ENCODE measurements at places on chromosomes 12 and 14.

DNA sequence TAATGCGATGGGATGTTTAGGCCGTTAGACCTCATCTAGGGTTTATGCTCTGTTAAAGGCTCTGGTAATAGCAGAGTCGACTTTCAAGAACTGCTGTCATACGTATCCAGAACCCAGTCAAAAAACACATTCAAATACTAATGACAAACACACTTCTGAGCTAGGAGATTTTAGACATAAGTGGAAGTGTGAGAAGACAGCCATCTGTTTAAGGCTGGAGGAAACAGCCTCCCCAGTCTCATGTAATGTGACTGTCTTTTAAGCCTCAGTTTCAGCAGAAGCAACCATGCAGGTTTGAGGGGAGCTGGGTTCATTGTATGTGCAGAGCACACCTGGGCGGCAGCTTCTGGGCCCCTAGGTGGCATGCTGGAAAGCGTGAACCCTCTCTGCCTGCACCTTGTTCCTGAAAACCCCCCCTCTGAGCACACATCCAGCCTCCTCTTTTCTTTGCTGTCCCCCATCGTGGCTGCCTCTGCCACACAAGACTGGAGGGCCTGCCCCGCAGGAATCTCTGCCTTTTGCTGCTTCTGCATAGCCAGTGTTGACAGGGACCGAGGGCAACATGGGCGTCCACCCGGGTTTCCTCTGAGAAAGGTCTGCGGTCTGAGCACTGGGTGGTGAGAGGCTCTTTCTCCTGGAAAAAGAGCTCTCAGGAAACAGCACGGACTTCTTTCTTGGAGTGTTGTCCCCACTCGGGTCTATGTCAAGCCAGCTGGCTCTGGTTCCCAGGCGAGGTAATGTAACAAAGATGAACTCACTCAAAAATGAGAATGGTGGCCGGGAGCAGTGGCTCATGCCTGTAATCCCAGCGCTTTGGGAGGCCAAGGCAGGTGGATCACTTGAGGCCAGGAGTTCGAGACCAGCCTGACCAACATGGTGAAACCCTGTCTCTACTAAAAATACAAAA, 11.6 kb downstream of the WNT5B start:
- DNase-seq, result no peak

- DNase-seq, result no peak
Observed at GRCh38 chr12:118055144-118055557, 5.8 kb downstream of the WSB2 start.

- no peak for DNase-seq
Observed at GRCh38 chr12:42893803-42894202, 304.3 kb upstream of the PRICKLE1 start.

GRCh38 chr12:95208678-95209077, 8.6 kb downstream of the FGD6 start:
- no peak for DNase-seq

DNA sequence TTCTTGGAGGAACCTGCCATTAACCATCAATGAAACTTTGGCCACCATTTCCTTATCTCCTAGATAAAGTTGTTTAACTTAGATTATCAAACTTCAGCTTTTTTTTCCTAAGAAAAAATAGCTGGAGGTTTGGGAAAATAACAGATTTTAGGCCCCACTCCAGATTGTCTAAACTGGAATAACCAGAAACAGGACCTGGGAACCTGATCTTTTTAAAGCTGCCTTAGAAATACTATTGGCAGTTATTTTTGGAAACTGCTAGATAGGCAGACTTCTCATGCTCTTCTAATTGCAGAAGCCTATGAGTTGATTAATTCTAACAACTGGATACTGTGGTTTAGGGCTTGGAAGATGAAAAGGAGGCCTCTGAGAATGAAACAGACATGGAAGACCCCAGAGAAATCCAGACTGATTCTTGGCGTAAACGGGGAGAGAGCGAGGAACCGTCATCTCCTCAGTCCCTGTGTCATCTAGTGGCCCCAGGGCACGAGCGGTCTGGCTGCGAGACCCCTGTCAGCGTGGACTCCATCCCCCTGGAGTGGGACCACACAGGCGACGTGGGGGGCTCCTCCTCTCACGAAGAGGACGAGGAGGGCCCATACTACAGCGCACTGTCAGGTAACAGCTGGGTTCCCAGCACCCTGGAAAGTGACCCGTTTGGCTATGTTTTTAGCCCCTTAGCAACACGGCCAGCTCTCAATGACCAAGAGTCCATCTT, 80.2 kb downstream of the ESR2 start:
- DNase-seq, result no peak

DNA sequence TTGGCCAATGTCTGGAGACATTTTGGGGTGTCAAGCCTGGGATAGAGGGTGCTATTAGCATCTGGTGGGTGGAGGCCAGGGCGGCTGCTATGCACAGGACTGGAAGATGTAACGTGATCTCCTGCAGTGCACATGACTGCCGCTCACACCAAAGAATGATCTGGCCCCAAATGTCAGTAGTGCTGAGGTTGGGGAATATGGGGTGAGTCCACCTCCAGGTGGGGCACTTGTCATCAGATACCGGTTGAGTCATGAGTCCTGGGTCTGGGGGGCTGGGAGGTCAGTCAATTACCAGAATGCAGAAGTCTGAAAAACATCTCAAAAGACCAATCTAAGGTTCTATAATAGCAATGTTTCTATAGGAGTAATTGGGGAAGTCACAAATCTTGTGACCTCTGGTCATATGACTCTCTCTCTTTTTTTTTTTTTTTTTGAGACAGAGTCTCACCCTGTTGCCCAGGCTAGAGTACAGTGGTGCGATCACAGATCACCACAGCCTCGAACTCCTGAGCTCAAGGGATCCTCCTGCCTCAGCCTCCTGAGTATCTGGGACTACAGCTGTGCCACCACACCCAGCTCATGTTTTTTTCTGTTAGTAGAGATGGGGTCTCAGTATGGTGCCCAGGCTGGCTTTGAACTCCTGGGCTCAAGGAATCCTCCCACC, 6.0 kb upstream of the SDSL start:
- DNase-seq, result no peak

DNA sequence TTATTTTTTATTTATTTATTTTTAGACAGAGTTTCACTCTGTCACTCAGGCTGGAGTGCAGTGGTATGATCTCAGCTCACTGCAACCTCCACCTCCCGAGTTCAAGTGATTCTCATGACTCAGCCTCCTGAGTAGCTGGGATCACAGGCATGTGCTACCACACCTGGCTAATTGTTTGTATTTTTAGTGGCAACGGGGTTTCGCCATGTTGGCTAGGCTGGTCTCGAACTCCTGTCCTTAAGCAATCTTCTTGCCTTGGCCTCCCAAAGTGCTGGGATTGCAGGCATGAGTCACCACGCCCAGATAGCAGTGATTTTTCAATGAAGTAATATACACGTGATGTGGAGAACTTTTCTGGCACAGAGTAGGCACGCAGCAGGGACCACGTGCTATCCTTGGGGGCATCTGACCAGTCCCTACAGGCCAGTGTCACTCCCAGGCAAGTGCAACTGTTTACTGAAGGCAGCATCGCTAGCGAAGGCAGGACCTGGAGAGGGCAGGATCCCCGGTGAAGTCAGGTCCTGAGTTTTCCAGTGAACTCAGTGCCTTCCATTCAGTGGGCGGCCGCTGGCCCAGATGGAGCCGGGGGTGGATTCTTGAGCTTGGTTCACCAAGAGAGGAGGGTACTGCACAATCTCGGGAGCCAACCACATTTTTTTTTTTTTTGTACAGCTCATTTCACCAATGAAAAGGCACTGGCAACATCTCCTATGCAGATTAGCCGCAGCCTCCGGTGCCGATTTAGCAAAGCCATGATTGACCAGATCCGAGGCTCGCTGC, 11.1 kb upstream of the CLMN start:
- DNase-seq, result no peak

DNA sequence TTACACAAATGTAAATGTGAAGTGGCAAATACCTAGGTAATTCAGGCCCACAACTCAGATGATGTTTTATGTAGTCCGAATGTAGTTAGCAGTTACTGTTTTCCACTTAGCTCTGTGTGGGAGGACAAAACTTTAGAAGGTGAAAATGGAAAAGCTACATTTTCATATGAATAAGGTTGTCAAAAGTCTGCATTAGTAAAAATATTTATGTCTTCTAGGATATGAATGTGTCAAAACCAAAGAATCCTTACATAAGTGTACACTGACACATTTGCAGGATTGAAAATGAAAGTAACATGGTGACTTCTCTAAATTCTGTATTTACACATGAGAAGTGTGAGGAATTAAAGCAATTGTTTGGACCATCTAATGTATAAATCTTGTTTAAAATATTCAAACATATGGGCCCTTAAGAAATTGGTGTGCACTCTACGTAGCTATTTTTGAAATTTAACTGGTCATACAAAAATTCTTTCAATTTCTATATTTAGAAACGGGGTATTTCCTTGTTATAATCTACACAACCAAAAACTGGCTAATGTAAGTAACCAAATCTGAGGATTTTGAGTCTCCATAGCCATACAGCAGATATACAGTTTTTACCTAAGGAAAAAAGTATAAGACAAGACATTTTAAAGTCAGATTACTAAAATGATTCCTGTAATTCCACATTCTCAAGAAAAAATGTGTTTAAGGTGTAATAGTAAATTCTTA, 5.4 kb downstream of the CDKN1B start:
- no peak for DNase-seq

GRCh38 chr14:90742729-90743128, 73.5 kb downstream of the TTC7B start:
- DNase-seq, result no peak

GRCh38 chr14:67584978-67585377, 15.1 kb downstream of the PIGH start:
- DNase-seq, result no peak

DNA sequence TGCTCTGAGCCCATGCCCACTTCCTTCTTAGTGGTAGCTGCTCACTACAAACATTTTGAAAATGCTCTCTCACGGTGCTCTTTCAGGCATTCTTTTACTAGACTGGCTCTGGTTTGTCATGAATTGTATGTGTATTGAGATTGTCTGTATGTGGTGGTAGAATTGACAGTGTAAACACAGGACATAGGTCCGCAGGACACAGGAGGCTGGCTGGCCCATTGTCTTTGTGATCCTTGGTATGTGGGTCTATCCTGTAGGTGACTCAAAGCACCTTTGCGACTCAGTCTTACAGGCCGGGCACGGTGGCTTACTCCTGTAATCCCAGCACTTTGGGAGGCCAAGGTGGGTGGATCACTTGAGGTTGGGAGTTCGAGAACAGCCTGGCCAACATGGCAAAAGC, 250.9 kb downstream of the C12orf75 start:
- no peak for DNase-seq

DNA sequence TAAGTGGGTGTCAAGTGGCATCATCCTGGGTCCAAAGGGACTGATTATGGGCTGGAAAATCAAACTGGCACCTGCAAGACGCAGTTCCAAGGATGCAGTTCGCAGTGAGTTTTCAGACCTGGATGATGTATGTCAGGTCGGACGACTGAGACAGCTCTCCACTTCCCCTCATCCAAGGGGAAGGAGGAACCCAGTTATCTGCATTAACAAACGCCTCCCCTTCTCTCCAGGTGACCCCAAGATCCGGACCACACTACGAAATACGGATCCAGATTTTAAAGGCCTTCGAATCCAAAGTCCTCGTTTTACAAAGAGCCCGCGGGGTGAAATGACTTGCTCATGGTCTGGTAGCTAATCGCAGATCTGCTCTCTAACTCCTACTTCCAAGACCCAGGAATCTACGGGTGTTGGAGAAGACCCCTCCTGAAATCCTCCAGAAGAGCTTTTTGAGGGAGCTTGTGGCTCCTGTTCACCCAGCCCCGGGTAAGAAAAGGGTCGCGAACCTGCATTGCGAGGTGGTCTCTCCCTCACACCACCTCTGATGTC, 460 bp upstream of the SYNE2 start:
- DNase-seq, result no peak

GRCh38 chr14:60189923-60190840, 25.0 kb upstream of the DHRS7 start:
- DNase-seq, result no peak

- DNase-seq, result no peak
Observed at GRCh38 chr12:68458866-68459265, 126.7 kb upstream of the MDM1 start.

GRCh38 chr14:103155826-103156394, 32.6 kb downstream of the TNFAIP2 start:
- no peak for DNase-seq

GRCh38 chr12:4118601-4119156, 154.9 kb upstream of the CCND2 start:
- DNase-seq, result no peak

DNA sequence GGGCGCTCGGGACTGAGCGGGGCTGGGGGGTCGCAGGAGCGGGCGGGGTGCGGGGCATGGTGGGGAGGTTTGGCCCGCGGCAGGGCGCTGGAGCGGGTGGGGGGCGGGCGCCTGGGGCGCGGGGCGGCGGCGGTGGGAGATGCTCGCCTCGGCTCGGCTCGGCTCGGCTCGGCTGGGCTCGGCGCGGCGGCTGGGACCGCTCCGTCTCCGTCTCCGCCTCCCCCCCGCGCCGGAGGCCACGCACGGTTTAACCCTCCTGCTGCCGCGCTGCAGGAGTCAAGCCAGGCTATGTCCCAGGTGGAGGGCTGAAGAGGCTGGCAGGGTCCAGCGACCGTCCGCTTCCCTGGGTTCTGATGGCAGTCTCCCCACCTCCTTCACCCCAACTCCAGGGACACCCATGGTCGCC, at the start of gene PIANP:
TSS of gene PIANP (minus strand) at position 170 of the 406 bp plus-strand sequence. CDS start 2,754 bp downstream, outside the sequence.
- DNase-seq, result no peak

DNA sequence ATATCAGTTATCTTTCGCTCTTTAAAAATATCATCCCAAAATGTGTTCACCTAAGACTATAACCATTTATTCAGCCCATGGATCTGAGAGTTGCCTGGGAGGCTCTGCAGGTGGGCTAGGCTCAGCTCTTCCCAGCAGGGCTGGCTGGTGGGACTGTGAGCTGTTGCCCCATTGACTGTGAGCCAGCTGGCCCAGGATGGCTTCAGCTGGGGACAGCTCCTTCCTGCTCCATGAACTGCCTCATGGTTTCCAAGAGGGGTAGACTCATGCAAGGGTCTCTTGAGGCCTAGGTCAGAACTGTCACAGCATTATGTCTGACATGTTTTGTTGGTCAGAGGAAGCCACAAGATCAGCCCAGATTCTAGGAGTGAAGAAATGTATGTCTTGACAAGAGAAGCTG, 114.1 kb upstream of the E2F7 start:
- DNase-seq, result no peak

GRCh38 chr12:21602774-21603173, 1.9 kb downstream of the GYS2 start:
- no peak for DNase-seq

DNA sequence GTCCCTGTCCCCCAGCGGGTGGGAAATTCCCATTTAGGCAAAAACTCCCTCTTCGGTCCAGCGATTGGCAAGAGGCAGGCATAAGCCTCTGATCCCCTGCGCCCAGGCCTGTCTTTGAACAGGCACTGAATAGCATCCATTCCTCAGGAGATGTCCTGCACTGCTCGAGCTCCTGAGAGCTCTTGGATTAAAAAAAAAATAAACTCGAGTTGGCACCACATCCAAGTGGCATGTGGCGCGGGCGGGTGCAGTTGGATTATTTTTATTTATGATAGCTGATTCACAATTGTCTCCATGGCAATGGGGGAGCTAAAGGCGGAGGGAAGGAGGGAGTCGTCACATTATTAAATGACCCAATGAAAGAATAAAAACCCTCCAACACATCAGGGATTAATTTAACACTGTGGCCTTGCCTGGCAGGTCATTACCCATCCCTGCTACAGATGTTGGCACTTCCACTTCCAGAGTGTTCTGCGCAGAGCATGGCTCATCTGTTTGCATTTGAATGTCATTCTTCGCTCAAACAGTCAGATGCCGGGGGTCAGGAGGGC, 207.2 kb downstream of the AACS start:
- no peak for DNase-seq

GRCh38 chr14:24828486-24828885, 194.5 kb upstream of the GZMB start:
- DNase-seq, result no peak
